RPMI7951 (cell line): ENCODE measurements at places on chromosomes 13 and 19. TPM values are rescaled to one million over a fixed set of nuclear protein-coding genes. Genes with fewer than 3 reads are reported as not detected.

The NCR1 gene
- not detected in 2 replicates for total RNA-seq

The GNG8 gene
- total RNA-seq, result not detected in 2 replicates

The ZNF90 gene
- total RNA-seq, result 4.2 and 4.8 TPM in 2 replicates

The CYP4F8 gene
- not detected in 2 replicates for total RNA-seq

The GGACT gene
- total RNA-seq, result 1.7 and 2.2 TPM in 2 replicates

The ZNF20 gene
- total RNA-seq, result 7.6 and 8.3 TPM in 2 replicates

The CLEC17A gene
- total RNA-seq, result not detected in 2 replicates

The SYNGR4 gene
- total RNA-seq, result not detected in 2 replicates

The MAMSTR gene
- total RNA-seq, result 0.24 and 0.39 TPM in 2 replicates

The C1QTNF9B gene
- not detected in 2 replicates for total RNA-seq

The ASPDH gene
- not detected in 2 replicates for total RNA-seq

The IGFL3 gene
- not detected in 2 replicates for total RNA-seq

The SEMA6B gene
- 1.1 TPM in 2 replicates for total RNA-seq

The UGGT2 gene
- total RNA-seq, result 23.5 and 24.4 TPM in 2 replicates

The CABP5 gene
- not detected in 2 replicates for total RNA-seq

The BRCA2 gene
- 7.4 and 10.7 TPM in 2 replicates for total RNA-seq

The PLIN5 gene
- not detected in 2 replicates for total RNA-seq

The ZSCAN1 gene
- total RNA-seq, result not detected in 2 replicates

The KLC3 gene
- 0.36 and 1.2 TPM in 2 replicates for total RNA-seq

The BORA gene
- 26.0 and 32.7 TPM in 2 replicates for total RNA-seq

The COL4A2 gene
- total RNA-seq, result 181 and 212 TPM in 2 replicates

The SLC25A41 gene
- not detected in 2 replicates for total RNA-seq

The LHFPL6 gene
- 34.7 and 36.2 TPM in 2 replicates for total RNA-seq

The JAK3 gene
- 0.59 and 1.3 TPM in 2 replicates for total RNA-seq

The BRME1 gene
- total RNA-seq, result 1.6 and 2.1 TPM in 2 replicates

The ZNF296 gene
- total RNA-seq, result 0.48 and 0.59 TPM in 2 replicates

The ZNF534 gene
- not detected in 2 replicates for total RNA-seq

The TUBA3C gene
- total RNA-seq, result 0.24 TPM in 1 of 2 replicates, not detected in the other

The ZNF575 gene
- 0.20 TPM in 1 of 2 replicates, not detected in the other for total RNA-seq

The SIGLEC8 gene
- total RNA-seq, result not detected in 2 replicates

The C19orf67 gene
- total RNA-seq, result 0.59 TPM in 1 of 2 replicates, not detected in the other

The SIAH3 gene
- total RNA-seq, result not detected in 2 replicates

The LAIR1 gene
- 0.12 TPM in 1 of 2 replicates, not detected in the other for total RNA-seq

The ZNF441 gene
- total RNA-seq, result 5.4 and 8.6 TPM in 2 replicates

The CA11 gene
- total RNA-seq, result 2.1 and 3.8 TPM in 2 replicates

The RAP2A gene
- 27.7 and 28.2 TPM in 2 replicates for total RNA-seq

The OR7D2 gene
- total RNA-seq, result not detected in 2 replicates

The FCGBP gene
- total RNA-seq, result under 0.01 TPM in 1 of 2 replicates, not detected in the other

The ZIC5 gene
- not detected in 2 replicates for total RNA-seq

The SYNE4 gene
- total RNA-seq, result not detected in 2 replicates

The SERTM1 gene
- total RNA-seq, result not detected in 2 replicates

The ABCA7 gene
- total RNA-seq, result 1.5 and 3.4 TPM in 2 replicates

The VSTM1 gene
- 0.29 TPM in 1 of 2 replicates, not detected in the other for total RNA-seq
